ENCODE measurements at places on chromosomes 12 and 14.

DNA sequence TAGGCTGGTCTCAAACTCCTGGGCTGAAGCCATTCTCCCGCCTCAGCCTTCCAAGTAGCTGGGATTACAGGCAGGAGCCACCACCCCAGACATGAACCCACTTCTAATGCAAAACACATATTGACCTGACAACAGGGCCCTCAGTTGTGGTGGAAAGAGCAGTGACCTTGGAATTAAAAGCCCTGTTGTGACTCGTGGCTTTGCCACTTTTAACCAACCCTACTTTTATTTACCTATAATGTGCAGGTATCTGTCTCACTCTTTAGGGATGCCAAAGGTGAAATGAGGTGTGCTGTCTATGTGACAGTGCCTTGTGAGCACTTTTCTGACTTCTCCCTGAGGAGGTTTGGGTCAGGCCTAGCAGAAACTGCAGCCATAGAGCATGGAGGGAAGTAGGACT is 132.8 kb upstream of the DNM1L start:
- DNase-seq = no peak

GRCh38 chr12:94269316-94269999 is 121.1 kb downstream of the PLXNC1 start:
- DNase-seq = no peak

DNA sequence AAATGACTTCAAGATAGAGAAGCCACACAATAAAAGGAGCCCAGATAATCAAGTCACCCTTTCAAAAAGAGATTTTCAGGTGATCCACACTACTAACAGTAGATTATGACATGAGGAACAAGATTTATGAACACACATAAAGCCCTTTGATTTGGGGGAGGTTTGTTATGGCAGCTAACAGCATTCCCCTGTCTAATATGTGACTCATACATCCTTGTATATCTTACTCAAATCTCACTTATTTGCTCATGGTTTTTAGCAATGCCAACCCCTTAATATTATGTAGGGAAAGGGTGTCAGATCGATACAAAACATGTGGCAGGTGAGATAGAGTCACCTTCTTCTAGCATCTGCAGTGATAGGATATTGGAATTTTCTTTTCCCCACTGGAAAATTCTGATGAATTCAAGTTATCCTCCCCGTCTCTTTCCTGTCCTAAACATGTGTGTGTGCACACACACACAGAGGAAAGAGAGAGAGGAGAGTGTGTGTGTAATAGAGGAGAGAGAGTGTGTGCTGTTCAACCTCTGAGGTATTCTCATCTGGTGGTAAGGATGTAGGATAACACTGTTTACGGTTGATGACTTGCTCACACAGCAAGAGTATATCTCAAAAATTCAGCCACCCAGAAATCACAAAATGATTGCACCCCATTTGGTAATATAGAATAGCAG is 319.9 kb downstream of the KCNC2 start:
- DNase-seq = no peak

- DNase-seq = no peak
Observed at GRCh38 chr14:50312734-50313054, 570 bp downstream of the DMAC2L start.

GRCh38 chr12:80268924-80269749 is 169.8 kb downstream of the OTOGL start:
- no peak for DNase-seq

GRCh38 chr14:72366619-72367018 is 434.4 kb downstream of the RGS6 start:
- no peak for DNase-seq

DNA sequence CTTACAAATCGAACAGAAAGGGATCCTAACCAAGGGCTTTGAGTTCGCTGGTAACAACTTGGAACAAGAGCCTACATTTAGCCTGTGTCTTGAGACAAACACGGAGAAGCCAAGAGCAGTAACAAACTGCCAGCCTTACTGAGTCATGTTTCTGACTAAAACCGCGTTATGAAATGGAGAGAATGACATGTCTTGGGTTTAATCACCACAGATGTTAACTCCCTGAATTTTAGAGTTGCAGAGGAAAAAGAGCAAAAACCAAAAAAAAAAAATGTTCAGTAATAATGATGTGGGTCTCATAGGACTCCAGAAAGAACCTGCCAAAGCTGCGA is 1.0 kb downstream of the BLTP3B start:
- DNase-seq = no peak

GRCh38 chr12:30853561-30854133 is 72.9 kb upstream of the TSPAN11 start:
- no peak for DNase-seq

DNA sequence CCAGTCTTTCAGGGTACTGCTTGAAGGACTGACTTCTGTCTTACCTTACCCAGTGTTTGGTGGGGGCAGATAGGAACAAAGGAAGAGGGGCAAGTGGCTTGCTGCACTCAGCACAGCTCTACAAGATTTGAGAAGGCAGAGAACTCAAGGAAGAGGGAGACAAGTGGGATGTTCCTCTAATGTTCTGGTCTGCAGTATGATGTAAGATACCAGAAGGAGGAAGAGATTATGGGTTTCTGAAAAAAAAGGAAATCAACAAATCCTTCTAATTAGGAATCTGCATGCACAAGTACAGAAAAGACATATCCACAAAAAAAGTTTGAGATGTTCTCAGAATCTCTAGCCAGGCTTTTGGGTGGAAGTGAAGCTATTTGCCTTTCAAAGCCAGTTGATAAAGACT is 37.1 kb downstream of the USP15 start:
- no peak for DNase-seq

- no peak for DNase-seq
Observed at GRCh38 chr12:66028390-66028789, 102.2 kb downstream of the LLPH start.

DNA sequence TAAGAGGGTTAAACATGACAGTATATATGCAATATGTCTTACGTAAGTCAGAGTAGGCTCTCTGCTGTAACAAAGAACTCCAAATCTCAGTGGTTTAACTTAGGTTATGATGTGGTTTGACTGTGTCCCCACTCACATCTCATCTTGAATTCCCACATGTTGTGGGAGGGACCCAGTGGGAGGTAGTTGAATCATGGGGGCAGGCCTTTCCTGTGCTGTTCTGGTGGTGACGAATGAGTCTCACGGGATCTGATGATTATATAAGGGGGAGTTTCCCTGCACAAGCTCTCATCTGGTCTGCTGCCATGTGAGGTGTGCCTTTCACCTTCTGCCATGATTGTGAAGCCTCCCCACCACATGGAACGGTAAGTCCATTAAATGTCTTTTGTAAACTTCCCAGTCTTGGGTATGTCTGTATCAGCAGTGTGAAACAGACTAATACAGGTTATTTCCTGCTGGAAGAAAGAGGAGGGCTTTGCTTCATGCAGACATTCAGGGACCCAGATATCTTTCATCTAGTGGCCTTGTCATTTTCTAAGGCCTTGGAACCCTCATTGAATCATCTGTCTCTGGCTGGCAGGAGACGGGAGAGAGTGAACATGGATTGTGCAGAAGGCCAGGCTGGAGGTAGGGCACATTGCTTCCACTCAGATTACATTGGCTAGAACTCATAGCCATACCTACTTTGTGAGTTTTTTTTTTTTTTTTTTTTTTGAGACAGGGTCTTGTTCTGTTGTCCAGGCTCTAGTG is 96.1 kb downstream of the CRADD start:
- DNase-seq = no peak

DNA sequence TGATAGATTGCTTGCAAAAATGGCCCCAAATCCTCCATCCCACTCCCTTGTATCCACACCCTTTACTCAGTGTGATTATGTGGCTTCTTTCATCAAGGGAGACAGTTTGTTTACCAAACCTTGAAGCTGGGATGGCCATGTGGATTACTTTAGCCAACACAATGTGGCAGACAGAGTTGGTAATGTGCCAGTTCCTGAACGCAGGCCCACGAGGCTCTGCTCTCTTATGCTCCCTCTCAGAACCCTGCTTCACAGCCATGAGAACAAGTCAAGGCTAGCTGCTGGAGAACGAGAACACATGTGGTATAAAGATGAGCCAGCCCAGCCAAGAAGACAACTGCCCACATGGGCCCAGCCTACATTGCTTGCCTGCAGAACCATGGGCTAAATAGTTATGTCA is 162.3 kb downstream of the NDUFA12 start:
- DNase-seq = no peak

DNA sequence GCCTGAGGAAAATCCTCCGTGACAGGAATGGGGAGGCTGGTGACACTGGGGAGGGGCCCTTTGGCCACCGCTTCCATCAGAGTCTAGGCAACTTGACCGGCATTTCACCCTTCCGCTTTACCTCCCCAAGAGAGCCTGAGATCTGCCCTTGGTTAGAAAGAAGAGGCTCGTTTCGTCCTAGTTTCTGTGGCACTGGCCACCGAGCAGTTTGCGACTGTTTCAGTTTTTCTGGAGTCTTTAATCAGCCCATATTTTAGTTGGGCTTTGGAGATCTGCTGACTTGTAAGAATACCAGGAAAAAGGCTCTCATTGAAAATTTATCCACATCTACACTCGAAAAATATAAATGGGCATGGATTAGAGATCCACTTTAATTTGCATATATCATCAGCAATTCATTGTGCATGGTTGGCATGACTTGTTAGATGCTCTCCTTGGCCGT is 414 bp upstream of the ANKS1B start:
- no peak for DNase-seq

GRCh38 chr12:106108185-106108835 is 30.4 kb downstream of the NUAK1 start:
- DNase-seq = no peak

DNA sequence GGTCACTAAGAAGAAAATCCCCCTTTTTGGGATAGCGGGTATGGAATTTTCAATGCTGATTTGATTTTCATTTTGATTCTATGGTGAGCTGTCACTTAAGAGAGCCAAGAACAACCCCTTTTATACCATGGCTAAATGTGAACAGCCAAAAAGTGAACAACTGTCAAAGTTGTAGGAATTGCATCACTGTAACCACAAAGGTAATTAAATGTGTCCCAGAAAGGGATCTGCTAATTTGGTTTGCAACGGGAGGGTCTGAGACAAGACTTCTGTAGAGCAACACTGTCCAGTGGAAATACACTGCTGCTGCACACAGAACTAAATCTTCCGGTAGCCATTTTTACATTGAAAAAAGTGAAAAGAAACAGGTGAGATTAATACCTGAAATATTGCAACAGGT is 14.6 kb downstream of the CHST11 start:
- no peak for DNase-seq

GRCh38 chr14:23070262-23071129 is 13.2 kb upstream of the CDH24 start:
- DNase-seq = no peak

- no peak for DNase-seq
Observed at GRCh38 chr12:128338386-128339125, 71.6 kb downstream of the TMEM132C start.

GRCh38 chr14:100056964-100057795 is 8.0 kb upstream of the EVL start:
- no peak for DNase-seq

- DNase-seq = no peak
Observed at GRCh38 chr14:95463171-95463901, 53.1 kb downstream of the SYNE3 start.

DNA sequence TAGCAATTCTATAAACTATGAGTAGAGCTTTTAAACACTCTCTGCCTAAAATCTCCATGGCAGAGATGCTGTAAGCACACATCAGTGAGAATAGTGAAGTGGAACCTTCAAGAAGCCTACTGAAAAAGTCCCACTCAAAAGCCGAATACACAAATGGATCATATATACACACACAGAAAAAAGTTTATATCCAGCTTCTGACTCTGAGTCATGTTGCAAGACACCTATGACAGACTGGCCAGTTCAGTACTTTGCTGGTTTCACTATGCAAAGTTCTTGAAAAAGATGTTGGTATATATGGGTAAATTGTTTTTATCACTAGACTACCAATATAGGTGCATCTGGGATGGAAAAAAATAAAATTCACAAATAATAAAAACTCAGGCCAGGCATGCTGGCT is 126.1 kb downstream of the KCNK10 start:
- no peak for DNase-seq

- DNase-seq = no peak
Observed at GRCh38 chr14:44771496-44771895, 190.3 kb downstream of the KLHL28 start.

- DNase-seq = no peak
Observed at GRCh38 chr12:5197656-5198055, 154.0 kb downstream of the KCNA5 start.

DNA sequence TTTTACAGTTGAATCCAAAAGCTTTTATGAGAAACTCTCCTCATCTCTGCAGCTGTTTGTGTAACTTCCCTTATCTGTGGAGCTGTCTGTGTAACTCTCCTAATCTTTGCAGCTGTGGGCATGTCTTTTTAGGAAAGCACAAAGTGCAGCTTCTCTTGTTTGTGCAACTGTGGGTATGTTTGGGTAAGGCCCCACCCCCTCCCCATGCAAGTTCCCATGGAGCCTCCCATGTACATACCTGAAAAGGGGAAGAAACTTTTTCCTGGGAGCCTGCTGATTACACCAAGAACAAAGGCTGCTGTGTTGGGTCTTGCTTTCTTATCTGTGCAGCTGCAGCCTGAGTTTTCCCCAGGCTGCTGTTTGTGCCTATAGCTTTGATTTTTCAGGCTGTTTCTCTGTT is 42.7 kb upstream of the CDKN3 start:
- DNase-seq = no peak

- DNase-seq = no peak
Observed at GRCh38 chr12:124633365-124634362, 66.3 kb upstream of the NCOR2 start.

GRCh38 chr12:93592641-93593406 is 20.3 kb downstream of the SOCS2 start:
- no peak for DNase-seq

GRCh38 chr12:87428701-87429277 is 600.4 kb downstream of the C12orf50 start:
- no peak for DNase-seq

DNA sequence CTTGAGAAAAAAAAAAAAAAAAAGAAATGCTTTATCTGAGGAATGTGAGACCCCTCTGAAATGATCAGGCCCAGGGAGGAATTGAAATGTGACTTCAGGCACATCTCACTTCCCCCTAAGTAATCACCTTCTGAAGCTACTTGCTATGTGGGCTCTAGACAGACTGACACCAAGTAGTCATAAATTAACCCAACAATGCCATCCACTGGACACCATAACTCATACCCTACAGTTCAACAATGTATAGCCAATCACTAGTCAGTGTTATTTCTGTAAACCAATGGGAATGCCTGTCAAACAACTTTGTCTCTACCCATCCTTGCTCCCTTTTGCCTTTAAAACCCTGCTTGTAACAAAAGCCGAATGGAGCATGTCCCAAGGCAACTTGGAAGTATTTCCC is 182.7 kb upstream of the TMPO start:
- DNase-seq = no peak
